T-helper 9 cell (primary cell): ENCODE measurements at places on chromosomes 5 and 9.

- no peak for DNase-seq
Observed at GRCh38 chr9:121227862-121228261, 26.2 kb upstream of the RAB14 start.

GRCh38 chr9:21155501-21155900, 11.0 kb downstream of the IFNA21 start:
- no peak for DNase-seq

DNA sequence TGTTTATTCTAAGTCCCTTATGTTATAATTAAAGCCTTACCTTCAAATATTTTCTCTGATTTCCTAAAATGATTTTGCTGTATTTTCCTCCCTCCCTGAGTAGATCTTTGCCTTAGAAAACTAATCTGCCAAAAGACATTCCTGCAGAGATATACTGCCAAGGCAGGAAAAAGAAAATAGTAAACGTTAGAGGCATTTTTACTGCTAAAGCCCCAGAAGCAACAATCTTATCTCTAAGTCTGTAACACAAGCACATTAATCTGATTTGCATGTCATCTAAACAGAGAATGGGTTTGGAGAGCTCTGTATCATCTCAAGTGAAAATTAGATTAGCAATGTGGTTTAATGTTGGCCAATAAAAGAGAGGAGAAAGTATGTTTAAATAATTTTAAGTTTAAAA, 847.7 kb downstream of the MAT2B start:
- no peak for DNase-seq

DNA sequence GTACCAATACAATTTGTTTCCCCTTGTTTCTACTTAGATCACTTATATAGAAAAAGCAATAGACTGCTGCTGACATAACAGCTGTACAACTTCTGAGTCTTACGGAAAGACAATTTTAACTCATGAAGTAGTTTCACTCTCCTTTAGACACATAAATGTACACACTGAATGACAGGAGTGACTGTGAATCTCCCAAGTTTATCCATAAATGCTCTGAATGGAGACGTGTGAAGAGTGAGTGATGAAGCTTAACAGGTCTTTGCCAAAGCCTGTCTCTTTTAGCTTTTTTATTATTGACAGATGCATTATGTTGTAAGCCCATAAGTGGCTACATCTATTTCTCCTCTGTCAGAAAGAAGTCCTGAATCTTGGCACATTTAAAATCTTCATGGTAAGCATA, 265.9 kb downstream of the TRIM36 start:
- DNase-seq: no peak

DNA sequence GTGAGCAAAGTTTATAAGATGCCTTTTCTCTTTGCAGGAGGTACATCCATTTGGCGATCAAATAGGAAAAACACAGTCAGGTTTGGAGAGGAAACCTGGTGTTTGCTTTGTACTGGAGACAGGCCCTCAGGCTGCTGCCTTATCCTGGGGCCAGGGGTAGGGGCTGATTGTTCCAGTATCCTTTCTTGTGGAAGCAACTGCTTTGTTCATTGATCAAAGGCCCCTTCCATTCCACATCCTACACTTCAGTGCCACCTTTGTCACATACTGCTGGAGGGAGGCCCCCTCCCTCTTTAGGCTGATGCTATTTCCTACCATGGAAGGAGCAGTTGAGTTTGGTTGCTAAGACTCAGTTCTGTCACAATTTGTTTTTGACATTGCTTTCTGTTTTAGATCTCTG, 778.1 kb downstream of the TLR4 start:
- DNase-seq: no peak
